ENCODE measurements at places on chromosomes 3 and 15.

- no peak for DNase-seq
Measured at GRCh38 chr3:73045391-73045790, 16.1 kb upstream of the EBLN2 start.

GRCh38 chr3:4748701-4749378, 230.4 kb upstream of the BHLHE40 start:
- no peak for DNase-seq

GRCh38 chr3:78913711-78914110, 854.1 kb downstream of the ROBO1 start:
- DNase-seq: no peak

DNA sequence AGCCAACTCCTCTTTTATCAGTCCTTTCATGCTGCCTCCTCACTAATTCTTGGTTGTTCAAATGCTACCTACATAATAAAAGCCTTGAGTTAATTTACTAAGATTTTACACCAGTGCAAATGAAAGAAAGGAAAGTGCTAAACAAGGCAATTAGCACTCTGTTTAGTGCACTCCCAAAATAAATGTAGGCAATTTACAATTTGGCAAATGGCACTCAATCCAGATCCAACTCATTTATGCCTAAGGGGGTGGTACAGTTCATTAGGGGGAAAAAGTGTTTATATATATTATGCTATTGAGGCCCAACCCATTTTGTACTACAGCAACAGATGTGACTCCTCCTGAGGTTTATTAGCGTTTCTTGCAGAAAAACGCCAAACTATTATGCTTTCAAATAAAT, 370.1 kb downstream of the NR2F2 start:
- DNase-seq: no peak

DNA sequence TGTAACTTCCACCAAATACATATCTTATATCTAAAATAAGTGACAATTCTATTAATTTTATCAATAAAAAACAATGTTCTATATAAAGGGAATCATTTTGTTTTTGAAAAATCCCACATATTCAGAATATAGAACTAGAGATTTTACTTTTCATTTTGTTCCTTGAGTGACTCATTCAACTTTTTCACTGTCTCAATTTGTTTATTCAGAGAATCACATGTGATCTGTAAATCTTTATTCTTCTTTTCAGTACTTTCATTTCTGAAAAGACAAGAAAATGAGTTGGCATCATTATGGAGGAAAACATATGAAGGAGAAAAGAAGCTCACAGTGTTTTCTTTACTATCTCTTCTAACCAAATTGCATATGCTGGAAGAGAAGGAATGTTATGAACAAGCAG, 35.0 kb downstream of the CIP2A start:
- no peak for DNase-seq

GRCh38 chr3:58469096-58469495, 22.8 kb upstream of the KCTD6 start:
- DNase-seq: peak; percentile 3

GRCh38 chr3:58835086-58835485, 168.5 kb upstream of the FAM3D start:
- DNase-seq: no peak

GRCh38 chr15:88788816-88789215, 14.4 kb upstream of the ACAN start:
- DNase-seq: no peak

GRCh38 chr3:35946121-35946853, 307.0 kb downstream of the ARPP21 start:
- peak; percentile 34 for DNase-seq

- DNase-seq: peak; percentile 51
Measured at GRCh38 chr15:29888646-29889045, 66.4 kb upstream of the TJP1 start.

- DNase-seq: peak; percentile 44
Measured at GRCh38 chr3:140910860-140911259, 30.8 kb upstream of the SLC25A36 start.

DNA sequence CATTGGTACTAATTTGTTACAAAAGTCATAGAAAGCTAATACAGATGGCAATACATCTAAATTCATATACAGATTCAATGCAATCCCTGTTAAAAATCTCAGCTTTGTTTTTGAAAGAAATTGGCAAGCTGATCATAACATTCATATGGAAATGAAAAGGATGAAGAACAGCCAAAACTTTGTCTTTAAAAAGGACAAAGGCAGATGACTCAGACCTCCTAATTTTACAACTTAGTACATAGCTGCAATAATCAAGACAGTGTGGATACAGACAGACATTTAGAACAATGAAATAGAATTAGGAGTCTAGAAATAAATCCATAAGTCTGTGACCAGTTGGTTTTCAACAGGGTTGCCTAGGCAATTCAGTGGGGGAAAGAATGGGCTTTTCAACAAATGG, 63.3 kb downstream of the AQP9 start:
- DNase-seq: no peak

DNA sequence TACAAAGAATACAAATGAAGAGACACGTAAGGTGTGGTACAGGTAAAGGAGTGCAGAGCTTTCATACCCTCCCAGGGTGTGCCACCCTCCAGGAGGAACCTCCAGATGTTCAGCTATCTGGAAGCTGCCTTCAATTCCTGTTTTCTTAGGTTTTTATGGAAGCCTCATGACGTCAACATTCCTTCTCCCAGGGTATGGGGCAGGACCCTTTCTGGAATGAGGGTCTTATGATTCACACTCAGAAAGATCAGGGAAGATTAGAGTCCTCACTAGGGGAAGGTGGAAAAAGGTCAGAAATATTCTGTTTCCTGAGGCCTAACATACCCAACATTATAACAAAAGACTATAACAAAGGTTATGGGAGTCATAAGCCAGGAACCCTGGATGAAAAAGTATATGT, 99.8 kb upstream of the PLCL2 start:
- no peak for DNase-seq

GRCh38 chr15:78276064-78276943, 11.9 kb downstream of the DNAJA4 start:
- no peak for DNase-seq

- DNase-seq: no peak
Measured at GRCh38 chr3:165443664-165444063, 247.5 kb upstream of the SLITRK3 start.

DNA sequence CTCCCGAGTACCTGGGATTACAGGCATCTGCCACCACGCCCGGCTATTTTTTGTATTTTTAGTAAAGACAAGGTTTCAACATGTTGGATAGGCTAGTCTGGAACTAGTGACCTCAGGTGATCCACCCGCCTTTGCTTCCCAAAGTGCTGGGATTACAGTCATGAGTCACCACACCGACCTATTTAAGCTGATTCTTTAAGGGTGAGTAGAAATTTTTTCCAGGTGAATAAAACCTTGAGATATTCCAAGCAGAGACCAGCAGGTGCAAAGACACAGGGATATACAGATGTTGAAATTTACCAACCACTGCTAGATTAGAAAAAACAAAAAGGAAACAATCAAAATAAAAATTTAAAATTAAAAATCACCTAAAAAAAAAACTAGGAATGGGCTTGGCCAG, 74.4 kb upstream of the CHRNB4 start:
- DNase-seq: no peak

Measured in retina (tissue), 1 donor.